ENCODE measurements at places on chromosomes 7 and 10. TPM values are rescaled to one million over a fixed set of nuclear protein-coding genes. Genes with fewer than 3 reads are reported as not detected.

COL13A1 gene
- 13.5 TPM for total RNA-seq

PRKAG2 gene
- 35.6 TPM for total RNA-seq

SYNPO2L gene
- 5.9 TPM for total RNA-seq

CYP3A4 gene
- total RNA-seq: not detected

EGFR gene
- total RNA-seq: 78.3 TPM
